ENCODE measurements at places on chromosomes 7 and 10.
A peak's percentile ranks its signal among the peaks of the same experiment; 100 is the strongest.

DNA sequence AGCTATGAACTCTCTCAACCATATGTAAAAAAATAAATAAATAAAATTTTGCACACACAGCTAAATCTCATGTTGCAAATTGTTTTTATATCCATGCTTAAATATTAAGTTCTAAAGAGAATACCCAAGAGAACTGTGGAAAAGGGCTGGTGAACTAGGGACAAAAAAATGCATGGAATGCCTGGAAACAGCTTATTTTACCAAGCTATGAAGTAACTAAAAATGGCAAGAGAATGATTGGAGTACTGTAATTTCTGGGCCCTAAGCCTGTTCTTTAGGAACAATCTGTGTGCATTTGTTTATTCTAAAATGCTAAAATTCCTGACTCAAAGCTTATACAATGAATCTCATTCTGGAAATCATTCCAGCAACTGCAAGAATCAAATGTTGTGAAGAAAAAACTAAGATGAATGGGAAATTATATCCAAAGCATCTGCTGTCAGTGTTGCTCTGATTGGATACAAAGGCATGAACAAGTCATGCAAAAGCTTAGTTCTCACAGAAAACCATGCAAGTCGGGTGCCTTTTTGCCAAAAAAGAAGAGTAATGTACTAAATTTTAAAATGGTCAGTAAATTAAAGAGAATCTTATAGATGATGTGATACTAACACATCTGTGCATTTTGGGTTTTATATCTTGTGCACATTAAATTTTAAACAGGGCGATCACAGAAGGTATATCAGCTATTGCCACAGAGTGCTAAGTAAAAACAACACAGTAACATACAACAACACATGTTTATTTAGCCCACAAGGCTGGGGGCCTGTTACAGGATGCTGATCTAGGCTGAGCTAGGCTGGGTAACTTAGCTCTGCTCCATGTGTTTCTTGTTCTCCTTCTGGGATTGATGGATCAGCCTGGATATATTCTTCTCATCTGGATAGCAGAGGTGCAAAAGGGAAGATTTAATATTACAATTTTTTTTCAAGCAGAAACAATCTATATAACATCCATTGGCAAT is 453.5 kb upstream of the SEMA3A start:
- no peak for DNase-seq

DNA sequence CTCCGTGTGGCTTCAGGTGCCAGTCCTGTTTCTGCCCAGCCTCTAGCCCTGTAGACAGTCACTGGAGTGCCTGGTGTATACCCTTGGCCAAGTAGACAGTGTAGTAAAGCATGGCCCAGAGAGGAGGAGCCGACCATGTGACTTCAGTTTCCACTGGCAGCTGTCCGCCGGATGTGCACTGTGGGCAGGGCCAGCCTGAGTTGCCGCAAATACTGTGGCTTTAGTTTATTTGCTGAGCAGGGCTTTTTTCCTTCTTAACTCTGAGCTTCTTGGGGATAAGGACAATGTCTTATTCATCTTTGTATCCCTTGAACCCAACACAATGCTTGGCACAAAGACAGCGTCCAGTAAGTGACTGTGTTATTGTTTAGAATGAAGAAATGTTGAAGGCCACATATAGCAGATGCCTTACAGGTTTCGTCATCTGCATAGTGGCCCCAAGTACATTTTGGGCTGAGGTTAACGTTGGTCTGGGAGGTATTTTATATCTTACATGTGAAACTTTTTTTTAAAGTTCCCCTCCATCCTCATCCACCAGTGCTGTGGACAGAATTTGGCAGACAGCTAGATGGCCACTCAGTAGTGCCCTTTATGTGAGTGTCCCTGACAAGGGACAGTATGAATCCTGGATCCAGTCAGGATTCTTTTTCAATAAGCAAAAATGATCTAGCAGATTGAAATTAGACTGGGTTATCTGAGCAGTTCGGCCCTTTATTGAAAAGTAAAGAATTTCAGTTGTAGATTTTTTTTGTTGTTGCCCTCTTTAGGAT is 40.6 kb downstream of the CYP17A1 start:
- DNase-seq = no peak

GRCh38 chr7:43660141-43660540 is 69.2 kb downstream of the COA1 start:
- DNase-seq = no peak

GRCh38 chr7:100059251-100059739 is 9.7 kb downstream of the ZSCAN21 start:
- no peak for DNase-seq

DNA sequence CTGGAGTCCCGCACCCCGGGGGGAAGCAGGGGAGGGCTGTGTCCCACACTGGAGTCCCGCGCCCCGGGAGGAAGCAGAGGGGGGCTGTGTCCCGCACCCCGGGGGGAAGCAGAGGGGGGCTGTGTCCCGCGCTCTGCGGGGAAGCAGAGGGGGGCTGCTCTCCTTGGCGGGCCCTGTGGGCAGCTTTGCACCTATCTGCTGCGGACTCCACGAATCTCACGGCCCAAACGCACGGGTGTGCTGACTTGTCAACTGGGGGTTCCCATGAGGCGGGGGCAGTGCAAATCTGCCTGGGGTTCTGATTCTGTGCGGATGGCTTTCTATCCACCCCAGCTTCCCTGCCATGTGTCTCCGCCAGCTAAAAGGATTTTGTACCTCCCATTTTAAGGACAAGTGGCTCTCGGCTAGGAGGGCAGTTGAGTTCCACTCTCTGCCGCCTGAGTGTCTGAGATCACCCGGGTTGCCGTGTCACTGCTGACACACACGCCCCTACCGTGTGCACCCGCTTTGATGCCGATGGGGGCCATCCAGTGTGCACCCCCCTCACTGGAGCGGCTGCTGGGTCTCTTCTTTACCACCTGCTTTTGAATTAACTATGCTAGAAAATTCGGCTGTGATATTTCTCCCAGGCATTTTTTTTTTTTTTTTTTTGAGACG is 20.5 kb downstream of the GPER1 start:
- DNase-seq = no peak

DNA sequence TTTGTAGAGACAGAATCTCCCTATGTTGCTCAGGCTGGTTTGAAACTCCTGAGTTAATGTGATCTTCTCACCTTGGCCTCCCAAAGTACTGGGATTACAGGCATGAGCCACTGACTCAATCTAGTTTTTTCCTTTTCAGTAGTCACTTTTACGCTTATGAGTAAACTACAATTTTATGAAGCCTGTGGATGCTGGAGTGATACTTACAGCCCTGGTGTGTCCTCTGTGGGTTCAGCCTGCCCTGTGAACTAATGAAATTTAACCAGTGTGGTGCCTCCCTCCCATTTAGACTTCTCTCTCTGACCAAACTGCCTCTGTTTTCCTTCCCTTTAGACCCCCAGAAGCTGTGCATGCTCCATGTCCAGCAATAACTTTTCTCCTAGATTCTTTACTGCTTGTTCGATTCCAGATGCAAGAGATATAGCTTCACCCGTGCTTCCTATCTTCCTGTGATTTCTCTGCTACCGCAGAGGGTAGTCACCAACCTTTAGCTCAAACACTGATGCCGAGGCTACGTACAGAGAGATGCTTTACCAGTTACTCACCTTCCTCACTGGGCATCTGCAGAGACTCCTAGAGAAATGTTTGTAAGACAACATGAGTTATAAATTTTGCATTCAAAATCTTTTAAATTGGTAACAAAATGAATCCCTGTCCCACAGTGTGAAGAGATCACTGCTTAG is 90.8 kb downstream of the KIAA1217 start:
- no peak for DNase-seq

DNA sequence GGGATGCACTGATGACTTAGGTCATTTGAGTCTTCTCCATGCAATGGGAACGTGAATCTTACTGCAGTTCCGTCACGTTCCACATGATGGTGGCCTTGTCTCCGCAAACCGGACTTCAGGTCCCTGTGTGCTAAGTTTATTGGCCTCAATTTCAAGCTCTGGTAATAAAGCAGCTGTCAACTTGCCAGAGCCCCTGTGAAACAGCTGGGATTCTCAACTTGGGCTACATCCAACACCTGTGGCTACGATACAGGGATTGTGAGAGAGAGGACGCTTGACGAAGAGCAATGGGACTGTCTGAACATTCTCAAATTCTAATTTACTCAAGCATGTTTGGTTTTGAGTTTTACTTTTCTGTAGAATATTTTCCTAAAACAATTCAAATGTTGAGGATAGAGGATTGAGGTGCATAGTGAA is 174.2 kb downstream of the PTN start:
- peak; percentile 69 for DNase-seq

DNA sequence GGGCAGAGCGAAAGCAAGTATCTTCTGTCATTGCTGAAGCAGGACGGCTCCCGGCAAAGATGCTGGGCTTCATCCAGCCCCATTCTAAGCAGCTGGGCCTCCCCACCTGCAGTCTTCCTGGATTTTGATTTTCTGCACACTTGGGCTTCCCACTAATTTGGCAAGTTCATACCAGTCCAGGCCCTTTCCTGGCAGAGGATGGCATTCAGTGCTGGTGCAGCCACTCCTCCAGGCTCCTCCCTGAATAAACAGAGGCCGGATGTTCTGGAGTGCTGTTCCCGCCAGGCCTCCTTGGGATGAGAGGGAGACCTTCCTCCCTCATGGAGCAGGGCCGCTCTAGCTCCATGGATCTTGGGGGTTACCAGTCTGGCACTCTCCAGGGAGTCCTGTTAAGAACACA is 3.4 kb downstream of the BAG3 start:
- no peak for DNase-seq

DNA sequence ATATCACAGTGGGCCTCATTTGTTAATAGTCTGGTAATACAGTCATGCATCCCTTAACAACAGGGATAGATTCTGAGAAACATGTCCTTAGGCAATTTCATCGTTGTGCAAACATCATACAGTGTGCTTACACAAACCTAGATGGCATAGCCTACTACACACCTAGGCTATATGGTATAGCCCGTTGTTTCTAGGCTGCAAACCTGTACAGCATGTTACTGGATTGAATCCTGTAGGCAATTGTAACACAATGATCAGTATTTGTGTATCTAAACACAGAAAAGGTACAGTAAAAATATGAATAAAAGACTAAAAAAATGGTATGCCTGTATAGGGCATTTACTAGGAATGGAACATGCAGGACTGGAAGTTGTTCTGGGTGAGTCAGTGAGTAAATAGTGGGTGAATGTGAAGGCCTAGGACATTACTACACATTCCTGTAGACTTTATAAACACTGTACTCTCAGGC is 12.0 kb upstream of the RHOBTB1 start:
- DNase-seq = no peak

DNA sequence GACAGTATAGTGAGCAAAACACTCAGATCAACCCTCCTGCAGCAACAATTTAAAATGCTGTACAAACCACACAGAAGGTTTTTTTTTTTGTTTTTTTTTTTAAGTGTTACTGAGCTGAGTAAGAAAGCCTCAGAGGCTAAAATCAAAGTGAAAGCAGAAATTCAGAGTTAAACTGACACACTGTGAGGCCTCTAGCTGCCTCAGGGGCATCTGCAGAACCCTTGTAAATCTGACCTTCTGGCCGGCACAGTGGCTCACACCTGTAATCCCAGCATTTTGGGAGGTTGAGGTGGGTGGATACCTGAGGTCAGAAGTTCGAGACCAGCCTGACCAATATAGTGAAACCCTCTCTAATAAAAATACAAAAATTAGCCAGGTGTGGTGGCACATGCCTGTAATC is 7.4 kb upstream of the GNA12 start:
- DNase-seq = no peak

DNA sequence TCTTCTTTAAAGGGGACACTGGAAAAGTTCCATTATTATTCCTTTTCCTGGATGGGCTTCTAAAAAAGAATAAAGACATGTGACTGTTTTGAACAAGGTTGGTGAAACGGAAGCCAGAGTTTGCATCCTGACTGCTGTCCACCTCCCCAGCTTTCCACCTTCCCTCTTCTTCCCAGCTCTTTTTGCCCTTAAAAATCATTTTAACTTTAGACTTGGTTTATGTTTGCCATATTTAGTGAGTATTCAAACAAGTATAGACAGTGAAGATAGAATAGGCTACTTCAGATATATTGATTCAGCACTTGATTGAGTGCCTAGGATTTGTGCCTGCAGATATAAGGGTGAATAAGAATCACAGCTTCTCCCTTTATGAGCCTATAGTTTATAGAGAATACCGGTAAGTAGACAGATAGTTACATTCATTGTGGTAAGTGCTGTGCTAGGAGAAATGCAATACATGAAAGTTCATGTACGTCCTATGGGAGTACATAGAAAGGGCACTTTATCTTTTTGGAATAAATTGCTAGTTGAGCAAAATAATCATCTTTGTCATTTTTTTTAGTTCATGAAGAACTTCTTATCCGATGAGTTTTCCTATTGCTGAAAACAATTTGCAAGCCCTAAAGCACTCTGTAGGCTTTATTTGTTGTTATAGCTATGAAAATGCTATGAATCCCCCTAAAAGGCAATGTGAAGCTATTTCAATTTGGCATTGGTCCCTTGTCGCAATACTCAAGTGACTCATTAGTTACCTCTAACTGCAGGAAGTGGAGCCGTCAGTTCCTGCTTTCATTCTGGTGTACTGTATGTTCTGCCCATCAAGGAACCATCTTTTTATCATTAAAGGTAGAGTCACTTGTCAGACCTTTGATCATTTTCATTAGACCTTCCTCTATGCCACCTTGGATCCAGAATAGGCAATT is 57.2 kb upstream of the STRIP2 start:
- DNase-seq = no peak

GRCh38 chr7:158479021-158479663 is 108.5 kb downstream of the PTPRN2 start:
- DNase-seq = no peak

GRCh38 chr7:90713628-90714027 is 117.5 kb downstream of the CDK14 start:
- DNase-seq = no peak

DNA sequence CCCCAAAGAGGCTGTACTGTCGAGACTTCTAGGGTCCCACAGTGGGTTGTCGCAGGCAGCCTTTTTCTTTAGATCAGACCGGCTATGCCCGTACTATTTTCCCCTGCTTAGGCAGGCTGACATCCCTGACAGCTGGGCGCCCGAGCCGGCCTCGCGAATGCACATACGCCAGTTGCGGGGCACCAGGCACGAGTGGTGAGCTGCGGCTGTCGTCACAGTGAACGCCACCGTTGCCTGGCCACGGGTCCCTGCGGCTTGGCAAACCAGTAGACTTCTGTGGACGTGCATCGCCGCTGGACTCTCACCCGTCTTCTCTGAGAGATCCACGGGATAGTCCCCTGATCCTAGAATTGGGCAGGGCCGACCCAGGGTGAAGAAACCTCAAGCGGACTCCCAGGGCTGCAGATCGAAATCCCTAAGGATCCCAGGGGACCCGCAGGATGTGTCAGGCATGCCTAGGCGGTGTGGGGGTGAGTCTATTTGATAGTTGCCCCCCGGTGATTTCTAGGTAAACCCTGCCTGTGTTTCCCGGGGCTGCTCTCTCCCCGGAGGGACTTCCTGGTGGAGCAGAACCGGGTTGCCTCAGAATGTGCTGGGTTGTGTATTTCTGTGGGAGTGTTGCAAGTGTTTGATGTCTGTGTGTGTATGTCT is 33.0 kb upstream of the ZNF273 start:
- DNase-seq = peak; percentile 21

DNA sequence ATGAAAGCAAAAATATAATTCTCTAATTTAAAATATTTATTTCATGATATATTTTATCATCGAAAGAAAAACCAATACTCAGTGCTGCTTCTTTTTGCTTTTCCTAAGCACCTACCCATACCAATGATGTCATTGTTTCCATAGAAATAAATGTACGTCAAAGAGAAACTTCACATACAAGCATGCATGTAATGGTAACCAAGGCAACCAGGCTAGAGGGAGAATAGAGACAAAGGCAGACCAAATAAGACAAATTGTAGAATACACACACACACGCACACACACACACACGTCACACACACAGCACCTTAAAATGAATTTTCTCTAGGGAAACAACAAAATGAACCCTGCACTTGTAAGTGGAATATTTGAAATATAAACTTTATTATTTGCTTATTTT is 75.5 kb downstream of the MACC1 start:
- no peak for DNase-seq

- no peak for DNase-seq
Measured at GRCh38 chr10:119331061-119331460, 123.7 kb downstream of the GRK5 start.
